Stimulated activated CD4-positive, alpha-beta T cell treated with anti-CD3 and anti-CD28 coated beads, TNF-alpha, amount 100 ng/mL, for 1 hour (primary cell): ENCODE measurements at places on chromosomes 12 and 14.

- no peak for DNase-seq
These were observed 26.6 kb downstream of the NT5DC3 start for GRCh38 chr12:103814436-103814835.

DNA sequence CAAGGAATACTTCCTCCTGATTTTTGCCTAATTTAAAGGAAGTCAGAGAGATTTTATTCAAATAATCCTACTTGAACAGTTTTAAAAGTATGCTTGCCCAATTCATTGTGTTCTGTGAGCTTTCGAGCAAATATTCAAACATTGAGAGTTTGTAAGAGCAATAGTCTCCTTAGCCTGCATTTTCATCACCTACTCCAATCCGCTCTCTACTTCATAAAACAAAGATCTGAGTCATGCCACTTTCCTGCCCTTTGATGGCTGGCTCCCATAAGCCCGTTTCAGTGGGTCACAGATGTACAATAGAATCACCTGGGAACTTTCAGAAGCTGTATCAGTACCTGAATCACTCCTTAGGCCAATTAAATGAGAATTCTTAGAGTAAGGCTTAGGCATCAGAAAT, 319.2 kb downstream of the PDZRN4 start:
- no peak for DNase-seq

DNA sequence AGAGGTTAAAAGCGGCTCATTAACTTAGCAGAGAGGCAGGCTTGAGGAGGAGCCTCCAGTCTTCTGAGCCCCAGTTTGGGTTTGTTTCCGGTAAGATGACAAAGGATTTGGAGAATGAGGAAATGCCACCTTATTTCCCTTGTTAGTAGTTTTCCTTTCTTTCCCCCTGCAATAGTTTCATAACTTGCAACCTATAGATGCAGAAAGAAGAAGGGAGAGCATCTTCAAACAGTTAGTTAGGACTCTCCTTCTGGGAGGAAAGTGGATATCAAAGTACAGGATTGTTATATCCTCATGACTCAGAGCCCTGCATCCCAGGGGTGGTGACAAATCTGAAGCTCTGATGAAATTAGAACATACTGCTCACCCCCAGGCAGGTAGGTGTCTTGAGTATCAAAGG, 180.7 kb upstream of the SLC38A2 start:
- DNase-seq, result no peak

GRCh38 chr14:76699939-76700590, 61.2 kb upstream of the VASH1 start:
- DNase-seq, result no peak

DNA sequence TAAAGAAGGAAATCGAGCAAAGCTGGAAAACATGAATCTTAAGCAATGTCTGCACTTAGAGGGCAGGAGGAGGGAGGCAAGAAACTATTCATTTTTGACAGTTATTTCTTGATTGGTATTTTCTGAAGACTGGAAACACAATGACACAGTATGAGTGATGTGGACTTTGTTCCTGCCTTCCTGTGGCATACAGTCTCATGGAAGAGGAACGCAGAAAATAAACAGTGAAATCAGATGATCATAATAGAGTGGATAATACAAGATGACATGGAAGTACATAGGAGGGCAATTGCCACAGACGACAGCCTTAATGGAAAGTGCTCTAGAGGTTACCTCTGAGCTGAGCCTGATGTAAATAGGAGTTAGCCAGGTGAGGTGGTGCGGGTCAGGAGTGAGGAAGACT, 140.4 kb upstream of the MAX start:
- no peak for DNase-seq

DNA sequence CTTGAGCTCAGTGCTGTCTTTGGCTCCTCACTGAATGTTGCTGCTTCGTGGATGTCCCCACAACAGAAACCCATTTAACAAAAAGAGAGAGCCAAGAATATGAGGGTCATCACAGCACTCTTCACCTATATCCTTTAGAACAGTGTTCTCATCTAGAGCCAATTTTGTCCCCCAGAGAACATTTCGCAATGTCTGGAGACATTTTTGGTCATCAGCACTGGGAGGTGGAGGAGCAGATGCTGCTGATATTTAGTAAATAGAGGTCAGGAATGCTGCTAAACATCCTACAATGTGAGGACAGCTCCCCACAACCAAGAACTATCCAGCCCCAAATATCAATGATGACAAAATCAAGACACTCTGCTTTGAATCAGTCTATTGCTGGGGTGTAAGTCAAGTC, 92.5 kb downstream of the BBS10 start:
- DNase-seq, result no peak

- no peak for DNase-seq
These were observed 152.6 kb downstream of the DERA start for GRCh38 chr12:16063726-16064125.

- no peak for DNase-seq
These were observed 19.0 kb downstream of the MYL2 start for GRCh38 chr12:110901401-110901800.

DNA sequence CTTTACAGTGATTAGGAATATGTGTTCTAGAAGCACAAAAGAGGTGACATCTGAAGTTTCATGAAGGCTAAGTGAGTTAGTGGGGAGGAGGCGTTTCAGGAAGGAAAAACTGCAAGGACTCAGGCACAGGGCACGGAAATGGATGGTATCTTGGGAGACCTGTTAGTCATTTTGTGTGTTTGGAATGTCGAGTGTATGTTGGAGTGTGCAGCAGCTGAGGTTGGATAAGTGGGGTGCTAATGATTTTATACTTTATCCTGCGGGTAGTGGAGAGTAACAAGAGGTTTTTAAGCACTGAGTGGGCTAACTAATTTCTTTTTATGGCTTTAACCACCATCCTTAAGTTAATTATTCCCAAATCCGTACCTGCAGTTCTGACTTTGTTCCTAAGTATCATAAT, 571.5 kb upstream of the FBXO33 start:
- DNase-seq, result no peak

DNA sequence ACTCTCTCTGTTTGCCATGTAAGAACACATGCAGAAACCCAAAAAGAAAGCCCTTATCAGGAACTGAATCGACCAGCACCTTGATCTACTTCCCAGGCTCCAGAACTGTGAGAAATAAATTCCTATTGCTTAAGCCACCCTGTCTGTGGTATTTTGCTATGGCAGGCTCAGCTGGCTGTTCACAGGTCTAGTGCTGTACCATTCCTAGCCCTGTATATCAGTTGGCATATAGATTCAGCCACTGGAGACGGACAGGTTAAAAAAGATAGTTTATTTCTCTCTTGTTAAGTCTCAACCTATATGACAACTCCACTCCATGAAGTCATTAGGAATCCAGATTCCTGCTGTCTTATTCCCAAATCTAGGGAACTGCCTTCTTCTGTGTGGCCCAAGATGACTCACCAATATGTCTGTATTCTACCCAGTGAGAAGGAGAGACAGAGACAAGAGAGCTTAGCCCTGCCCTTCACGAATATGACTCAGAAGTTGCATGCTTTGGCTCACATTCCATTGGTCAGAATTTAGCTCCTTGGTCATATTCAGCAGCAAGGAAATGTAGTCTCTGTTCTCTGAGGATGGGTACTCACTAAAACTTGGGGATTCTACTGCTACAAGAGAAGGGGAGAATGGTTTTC, 57.0 kb downstream of the PLEKHG7 start:
- no peak for DNase-seq

DNA sequence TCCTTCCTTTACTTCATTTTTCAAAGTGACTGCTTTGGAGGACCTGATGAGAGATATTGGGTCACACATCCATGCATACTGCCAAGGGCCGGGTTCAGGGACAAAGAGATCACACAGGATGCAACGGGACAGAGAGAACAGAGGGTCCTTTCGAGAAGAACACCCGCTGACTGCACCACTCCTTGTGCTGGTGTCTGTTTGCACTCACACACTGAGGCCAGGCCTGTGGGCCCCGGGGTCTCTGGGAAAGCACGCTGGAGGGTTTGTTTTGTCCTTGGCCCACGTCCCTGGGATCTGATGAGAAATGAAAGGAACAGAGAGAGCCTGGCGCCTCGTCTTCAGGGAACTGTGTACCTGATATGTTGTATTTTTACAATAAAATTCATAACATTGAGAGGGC, 42.2 kb downstream of the PAH start:
- no peak for DNase-seq

- DNase-seq, result no peak
These were observed 30.6 kb upstream of the OSBPL8 start for GRCh38 chr12:76590131-76590530.

- no peak for DNase-seq
These were observed 27.0 kb downstream of the SYNE3 start for GRCh38 chr14:95489214-95490137.

DNA sequence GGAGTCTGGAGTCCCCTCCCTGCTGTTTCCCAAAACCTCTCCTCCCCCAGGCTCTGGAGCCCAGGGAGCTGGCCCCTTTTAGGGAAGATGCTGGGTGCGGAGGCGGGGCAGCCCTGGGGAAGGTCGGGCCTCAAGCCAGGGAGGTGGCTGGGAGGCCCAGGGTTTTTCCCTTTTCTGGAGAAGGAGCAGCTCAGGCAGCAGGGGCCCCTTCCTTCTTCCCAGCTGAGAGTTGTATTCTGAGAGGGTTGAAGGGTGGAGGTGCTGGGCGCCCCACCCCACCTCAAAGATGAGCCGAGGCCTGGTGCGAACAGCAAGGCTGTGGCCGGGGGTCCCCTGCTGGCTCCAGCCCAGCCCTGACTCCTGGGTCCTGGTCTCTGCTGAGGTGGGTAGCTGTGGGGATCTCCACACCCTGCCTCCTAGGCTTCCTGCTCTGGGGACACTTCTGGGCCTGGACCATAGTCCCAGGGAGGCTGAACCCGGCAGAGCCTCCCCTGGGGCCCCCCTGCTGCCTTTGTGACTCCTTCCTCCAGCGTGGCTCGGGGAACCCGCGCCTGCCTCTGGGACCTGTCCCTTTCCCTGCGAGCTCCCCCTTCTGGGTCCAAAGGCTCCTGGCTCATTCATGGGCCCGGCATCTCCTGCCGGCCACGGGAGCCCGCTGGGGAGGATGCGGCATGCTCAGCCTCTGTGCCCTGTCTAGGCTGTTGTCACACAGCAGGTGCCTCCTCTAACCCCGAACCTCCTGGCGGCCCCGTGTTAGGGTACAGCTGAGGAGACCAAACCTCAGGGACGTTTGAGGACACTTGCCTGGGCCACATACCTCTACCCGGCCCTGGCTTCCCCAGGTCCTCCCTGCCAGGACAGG, 4.4 kb downstream of the TRMT61A start:
- DNase-seq, result no peak

GRCh38 chr12:82279536-82280058, 78.6 kb downstream of the CCDC59 start:
- no peak for DNase-seq

GRCh38 chr14:61560323-61560722, 135.0 kb upstream of the HIF1A start:
- no peak for DNase-seq

DNA sequence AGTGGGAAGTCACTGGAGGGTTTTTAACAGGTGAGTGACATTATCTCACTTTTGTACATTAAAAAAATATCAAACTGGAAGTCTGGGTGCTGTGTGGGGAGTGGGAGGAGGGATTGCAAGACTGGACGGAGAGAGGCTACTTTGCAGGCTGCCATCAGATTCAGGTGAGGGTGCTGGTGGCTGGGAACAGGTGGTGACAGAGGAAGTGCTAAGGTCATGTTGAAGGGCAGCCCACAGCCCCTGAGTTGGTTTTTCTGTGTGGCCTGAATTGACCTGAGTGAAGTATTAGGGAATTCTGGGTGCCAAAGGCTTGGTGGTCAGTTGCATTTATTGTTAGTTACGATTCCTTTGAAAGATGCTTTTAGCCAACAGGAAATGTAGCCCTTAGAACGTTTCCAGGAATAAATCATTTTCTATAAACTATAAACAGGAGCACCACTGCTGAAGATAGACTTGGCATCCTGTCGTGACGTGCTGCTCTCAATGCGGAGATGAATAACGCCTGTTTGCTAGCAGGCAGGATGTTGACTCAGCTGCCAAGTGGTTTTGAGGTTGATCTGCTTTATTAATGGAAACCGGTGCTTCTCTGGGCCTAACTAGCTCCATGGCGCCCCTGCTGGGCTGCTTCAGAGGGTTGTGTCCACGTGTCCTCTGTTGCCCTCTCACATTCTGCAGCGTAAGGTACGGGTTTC, 707.5 kb upstream of the TMEM132C start:
- peak; percentile 14 for DNase-seq

DNA sequence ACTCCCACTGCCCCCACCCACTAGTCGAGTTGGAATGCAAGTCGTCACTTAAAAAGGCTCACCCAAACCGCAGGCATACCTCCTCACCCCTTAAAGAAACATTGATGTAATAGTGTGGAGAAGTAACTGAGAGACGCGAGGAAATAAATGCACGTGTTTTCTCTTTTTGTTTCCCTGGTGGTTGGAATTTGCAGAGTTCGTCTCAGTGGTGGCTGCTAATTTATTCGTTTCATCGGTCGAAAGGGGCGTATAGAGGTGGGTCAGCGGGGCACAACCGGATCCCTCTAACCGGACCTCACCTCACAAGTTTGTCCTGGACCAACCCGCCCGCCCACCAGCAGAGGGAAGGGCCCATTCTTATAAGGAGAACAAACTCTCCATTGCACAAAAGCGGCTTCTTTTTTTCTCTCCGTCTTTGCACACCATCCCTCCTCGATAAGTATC, 5.0 kb upstream of the NPAS3 start:
- no peak for DNase-seq

DNA sequence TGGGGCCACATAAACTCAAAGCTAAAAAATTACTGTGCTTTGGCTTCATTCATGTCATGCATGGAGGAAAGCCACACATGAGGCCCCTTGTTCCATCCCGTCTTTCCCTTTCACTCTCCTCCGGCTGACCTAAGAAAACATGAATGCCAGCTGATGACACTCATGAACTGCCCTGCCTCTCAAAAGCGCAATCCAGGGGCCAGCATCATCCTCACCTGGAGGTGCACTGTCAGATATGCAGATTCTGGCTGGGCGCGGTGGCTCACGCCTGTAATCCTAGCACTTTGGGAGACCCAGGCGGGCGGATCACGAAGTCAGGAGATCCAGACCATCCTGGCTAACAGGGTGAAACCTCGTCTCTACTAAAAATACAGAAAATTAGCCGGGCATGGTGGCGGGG, 116.1 kb upstream of the FOXN3 start:
- no peak for DNase-seq

DNA sequence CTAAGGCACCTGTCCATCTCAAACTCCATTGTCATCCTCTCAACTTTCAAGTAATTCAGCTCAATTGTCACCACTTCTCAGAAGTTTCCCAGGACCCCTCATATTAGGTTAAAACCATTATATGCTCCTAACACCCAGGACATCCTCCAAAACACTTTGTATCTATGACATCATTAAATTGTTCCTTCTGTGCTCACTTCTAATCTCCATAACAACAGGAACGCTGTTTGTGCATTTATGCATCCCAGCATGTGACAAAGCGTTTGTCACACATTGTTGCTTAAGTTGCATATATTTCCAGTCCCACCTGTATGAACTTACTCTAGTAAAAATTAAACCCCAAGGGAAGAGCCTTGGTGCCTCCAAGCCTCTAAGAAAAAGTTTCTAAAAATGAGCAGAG, 133.9 kb downstream of the TBX5 start:
- DNase-seq, result no peak
